ENCODE measurements at places on chromosomes 4 and X. TPM values are rescaled to one million over a fixed set of nuclear protein-coding genes. Genes with fewer than 3 reads are reported as not detected.
A peak's percentile ranks its signal among the peaks of the same experiment; 100 is the strongest.

ABLIM2 gene
- total RNA-seq, result 5.3 TPM

GRCh38 chr4:139018501-139018900 lies 2.9 kb downstream of the NOCT start:
- DNase-seq, result no peak
- peak overlapping the region; percentile 44 for H3K4me3 ChIP-seq
- H3K36me3 ChIP-seq, result peaks cover 28% of the 10 kb centered on the region
- no peak overlapping the region for H3K27ac ChIP-seq
- H3K27me3 ChIP-seq, result no peaks in the 10 kb centered on the region

DNA sequence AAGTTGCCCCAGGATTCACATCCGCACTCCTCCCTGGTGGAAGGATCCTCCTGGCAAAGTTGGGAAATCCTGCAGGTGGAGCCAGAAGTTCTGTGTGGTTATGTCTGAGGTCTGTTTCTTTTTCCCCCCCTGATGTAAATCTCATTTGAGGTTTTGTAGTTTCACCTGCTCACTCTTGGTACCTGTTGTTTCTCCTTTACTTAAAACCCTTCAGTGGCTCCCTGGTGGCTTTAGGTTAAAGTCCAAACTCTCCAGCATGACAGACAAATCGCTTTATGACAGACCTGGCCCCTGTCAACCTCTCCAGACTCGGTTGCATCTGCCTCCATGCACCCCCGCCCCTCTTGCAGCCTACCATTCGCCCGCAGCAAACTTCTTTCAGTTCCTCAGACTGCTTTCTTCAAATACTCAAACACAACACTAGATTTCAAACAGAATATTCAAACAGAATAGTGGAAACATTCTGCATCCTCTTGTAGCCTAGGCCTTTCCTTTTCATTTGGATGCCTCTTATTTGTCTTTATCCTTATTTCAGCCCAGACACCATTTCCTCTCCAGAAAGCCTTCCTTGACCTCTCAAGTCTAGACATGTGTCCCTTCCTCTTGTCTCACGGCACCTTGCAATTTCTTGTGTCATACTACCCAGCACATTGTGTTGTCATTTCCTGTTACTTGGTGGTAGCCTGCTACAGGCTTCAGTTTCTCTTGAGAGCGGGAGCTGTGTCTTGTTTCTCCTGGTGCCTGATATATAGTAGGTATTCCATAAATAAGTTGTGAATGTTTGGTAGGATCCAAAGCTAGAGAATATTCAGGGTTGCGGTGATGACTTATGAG lies 24.8 kb downstream of the IL13RA1 start:
- H3K4me3 ChIP-seq, result no peak overlapping the region
- no peak overlapping the region for H3K27ac ChIP-seq
- H3K36me3 ChIP-seq, result no peaks in the 10 kb centered on the region
- peaks cover 37% of the 10 kb centered on the region for H3K27me3 ChIP-seq
- peak; percentile 36 for DNase-seq

DNA sequence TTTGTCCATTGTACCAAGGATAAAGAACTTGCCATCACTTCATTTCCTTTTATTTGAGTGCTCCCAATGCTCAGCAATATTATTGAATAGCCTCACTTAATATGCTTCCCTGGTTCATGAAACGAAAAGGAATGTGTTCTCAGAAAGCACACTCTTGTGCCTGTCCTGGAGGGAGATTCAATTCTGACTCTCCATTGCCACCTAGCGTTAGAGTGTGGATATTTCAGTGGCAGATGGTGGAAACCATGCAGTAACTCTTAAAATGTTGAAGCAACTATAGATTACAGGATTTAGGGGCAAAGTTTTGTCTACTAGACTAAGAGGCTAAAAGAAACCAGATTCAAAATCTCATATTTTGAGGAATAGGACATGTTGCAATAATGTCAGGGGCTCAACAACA lies 36.0 kb downstream of the GAB3 start:
- no peak overlapping the region for H3K4me3 ChIP-seq
- H3K36me3 ChIP-seq, result peaks cover 5% of the 10 kb centered on the region
- H3K4me1 ChIP-seq, result peaks cover 42% of the 10 kb centered on the region
- DNase-seq, result peak; percentile 80
- no peak overlapping the region for H3K27ac ChIP-seq

MID1IP1 gene
- total RNA-seq, result 52.4 TPM

- H3K27me3 ChIP-seq, result peaks cover 12% of the 10 kb centered on the region
- peaks cover 5% of the 10 kb centered on the region for H3K36me3 ChIP-seq
- no peak for DNase-seq
- H3K4me3 ChIP-seq, result no peak overlapping the region
These were observed 3.0 kb downstream of the ATP2B3 start for GRCh38 chrX:153520287-153520917.

SYTL4 gene
- 1.9 TPM for total RNA-seq

DNA sequence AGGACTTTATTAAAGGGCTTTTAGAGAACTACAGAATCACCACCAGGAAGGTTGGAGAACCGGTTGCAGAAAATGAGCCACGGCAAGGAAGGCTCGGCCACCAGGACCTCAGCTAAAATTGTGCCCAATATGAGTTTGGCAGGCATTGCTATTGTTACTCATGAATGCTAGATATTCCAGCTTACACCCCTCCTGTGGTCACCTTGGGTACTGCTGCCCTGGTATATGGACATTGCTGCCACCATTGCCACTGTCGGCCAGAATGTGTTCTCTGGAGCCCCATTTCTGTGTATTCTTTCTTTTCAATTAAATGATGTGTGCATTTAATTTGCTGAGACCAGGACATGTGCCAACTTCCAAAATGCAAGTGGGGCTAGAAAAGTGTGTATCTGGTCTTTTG lies 626.7 kb upstream of the BOD1L1 start:
- no peak overlapping the region for H3K4me3 ChIP-seq
- peak; percentile 71 for DNase-seq
- H3K27me3 ChIP-seq, result no peaks in the 10 kb centered on the region
- H3K4me1 ChIP-seq, result no peaks in the 10 kb centered on the region
- no peak overlapping the region for H3K27ac ChIP-seq
